ENCODE measurements at places on chromosomes 5 and 9.

DNA sequence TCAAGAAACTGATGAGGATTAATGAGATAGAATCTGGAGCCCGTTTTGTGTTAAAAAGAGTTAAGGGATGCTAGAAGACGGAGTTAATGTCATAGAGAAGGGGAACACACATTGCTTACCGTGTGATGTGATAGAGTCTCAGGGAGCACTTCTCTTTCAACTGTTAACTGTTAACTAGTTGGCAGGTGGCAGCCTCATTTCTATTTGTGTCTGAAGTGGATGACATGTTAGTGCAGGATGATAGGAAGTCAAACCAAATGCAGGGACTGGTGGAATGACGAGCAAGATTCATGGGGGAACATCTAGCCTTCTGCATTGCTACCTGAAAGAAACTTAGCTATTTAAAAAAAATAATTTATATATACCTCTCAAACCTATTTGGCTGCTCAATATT is 222.7 kb downstream of the MAST4 start:
- DNase-seq = no peak

GRCh38 chr9:105117234-105117633 is 127.2 kb upstream of the SLC44A1 start:
- DNase-seq = no peak

DNA sequence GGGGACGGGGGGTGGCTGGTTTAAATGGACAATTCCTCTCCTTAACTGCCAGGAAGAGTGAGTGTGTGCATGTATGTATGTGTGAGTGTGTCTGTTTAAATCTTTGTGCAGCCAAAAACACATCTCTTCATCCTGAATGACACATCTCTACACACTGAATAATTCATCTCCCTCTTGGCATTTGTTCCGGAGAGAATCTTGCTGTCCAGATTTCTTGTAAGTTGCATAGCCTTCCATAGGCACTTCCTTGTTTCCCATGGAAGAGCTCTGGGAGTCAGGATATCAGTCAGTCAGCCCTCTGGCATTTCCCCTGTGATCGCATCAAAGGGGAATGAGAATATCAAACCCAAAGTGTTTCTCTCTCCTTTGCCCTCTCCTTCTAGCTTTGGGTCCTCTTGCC is 74.7 kb downstream of the WWC1 start:
- no peak for DNase-seq

DNA sequence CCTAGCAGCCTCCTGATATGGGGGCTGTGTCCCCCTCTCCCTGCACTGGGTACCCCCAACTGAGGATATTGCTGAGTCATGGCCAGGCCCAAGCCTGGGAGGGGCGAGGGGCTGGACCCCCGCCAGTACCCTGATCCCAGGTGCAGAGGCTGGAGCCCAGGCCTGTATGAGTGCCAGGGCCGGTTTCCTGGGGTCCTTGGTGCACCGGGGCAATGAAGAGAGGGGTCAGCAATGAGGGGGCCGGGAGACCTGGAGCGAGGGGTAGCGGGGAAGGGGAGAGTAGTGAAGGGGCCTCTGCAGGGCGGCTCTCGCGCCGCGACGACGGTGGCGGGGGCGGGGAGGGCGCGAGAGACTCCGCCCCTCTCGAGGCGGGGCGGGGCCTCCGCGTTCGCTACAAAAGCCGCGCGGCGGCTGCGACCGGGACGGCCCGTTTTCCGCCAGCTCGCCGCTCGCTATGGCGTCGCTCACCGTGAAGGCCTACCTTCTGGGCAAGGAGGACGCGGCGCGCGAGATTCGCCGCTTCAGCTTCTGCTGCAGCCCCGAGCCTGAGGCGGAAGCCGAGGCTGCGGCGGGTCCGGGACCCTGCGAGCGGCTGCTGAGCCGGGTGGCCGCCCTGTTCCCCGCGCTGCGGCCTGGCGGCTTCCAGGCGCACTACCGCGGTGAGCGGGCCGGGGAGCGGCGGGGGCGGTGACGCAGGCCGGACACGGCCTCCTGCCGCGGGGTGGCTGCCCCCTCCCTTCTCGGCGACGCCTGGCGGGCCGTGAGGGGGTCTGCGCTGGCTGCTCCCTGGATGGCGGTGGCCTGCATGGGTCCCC is at the start of gene SQSTM1:
TSS of gene SQSTM1 (plus strand) at position 423 of the 815 bp plus-strand sequence. CDS start at position 455, 32 bp downstream.
- DNase-seq = peak; percentile 90

DNA sequence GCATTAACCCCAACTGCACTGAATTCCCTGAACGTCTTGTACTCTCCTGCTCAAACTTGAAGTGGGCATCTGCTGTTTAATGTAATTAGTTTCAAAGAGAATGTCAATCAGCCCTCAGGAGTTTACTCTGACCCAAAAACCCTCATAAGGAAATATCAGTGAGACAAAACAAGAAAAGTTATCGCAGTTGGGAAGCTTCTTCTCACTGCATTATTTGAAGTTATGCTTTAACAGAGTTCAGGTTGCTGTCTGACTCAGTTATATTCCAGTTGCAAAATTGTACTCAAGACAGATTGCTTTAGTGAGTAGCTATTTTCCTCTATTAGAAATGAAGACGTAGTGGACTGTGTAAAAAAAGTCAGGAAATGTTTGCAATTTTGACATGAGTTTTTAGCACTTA is 52.1 kb downstream of the PPIC start:
- no peak for DNase-seq

DNA sequence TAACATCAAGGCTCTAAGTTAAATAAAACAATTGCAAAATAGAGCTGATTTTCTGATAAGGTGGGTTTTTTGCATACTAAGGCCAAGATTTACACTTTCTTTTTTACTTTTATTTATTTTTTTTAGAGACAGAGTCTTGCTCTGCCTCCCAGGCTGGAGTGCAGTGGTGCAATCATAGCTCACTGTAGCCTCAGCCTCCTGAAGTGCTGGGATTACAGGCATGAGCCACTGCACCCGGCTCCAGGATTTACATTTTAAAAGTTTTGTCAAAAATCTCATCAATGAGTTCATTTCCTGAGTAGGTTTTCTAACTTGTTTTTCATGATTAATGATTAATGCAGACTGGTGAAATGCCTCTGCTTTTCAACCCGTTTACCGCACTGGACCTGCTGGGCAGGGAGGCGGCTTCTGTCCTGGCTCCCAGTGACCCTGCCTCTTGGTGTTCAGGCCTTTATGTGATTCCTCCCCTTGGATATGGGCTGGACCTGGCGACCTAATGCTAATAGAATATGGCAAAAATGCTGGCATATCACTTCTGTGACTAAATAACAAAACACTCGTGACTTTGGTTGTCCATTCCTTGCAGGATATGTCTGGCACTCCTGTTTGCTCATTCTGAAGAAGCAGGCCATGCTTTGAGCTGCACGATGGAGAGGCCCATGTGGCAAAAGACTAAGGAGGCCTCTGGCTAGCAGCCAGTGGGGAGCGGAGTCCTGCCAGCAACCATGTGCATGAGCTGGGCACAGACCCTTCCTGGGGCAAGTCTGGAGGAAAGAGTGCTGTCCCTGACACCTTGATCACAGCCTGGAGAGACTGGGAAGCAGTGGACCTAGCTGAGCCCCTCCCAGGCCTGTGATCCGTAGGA is 72.2 kb upstream of the PTCH1 start:
- no peak for DNase-seq

DNA sequence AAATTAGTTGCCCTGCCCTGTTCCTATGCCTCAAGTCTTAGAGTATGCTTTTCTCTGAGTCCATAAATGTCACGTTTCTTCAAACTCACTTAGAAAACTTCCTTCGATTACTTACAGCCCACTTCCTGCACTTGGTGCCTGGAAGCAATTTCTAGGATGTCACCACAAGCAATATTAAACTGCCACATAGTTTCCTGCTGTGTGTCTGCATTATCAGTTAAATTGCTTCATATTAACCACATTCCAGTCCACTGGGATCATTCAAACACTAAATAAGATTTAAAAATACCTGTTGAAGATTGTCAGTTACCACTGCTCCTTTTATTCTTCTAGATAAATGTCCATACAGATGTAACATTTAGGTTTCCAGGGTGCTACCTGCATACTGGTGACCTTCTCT is 4.1 kb downstream of the DENND1A start:
- DNase-seq = no peak

- no peak for DNase-seq
Measured at GRCh38 chr9:103485138-103485537, 490.0 kb downstream of the CYLC2 start.

- no peak for DNase-seq
Measured at GRCh38 chr5:154221371-154221896, 30.9 kb downstream of the GALNT10 start.

GRCh38 chr9:129027685-129028191 is 393 bp downstream of the SH3GLB2 start:
- DNase-seq = no peak

DNA sequence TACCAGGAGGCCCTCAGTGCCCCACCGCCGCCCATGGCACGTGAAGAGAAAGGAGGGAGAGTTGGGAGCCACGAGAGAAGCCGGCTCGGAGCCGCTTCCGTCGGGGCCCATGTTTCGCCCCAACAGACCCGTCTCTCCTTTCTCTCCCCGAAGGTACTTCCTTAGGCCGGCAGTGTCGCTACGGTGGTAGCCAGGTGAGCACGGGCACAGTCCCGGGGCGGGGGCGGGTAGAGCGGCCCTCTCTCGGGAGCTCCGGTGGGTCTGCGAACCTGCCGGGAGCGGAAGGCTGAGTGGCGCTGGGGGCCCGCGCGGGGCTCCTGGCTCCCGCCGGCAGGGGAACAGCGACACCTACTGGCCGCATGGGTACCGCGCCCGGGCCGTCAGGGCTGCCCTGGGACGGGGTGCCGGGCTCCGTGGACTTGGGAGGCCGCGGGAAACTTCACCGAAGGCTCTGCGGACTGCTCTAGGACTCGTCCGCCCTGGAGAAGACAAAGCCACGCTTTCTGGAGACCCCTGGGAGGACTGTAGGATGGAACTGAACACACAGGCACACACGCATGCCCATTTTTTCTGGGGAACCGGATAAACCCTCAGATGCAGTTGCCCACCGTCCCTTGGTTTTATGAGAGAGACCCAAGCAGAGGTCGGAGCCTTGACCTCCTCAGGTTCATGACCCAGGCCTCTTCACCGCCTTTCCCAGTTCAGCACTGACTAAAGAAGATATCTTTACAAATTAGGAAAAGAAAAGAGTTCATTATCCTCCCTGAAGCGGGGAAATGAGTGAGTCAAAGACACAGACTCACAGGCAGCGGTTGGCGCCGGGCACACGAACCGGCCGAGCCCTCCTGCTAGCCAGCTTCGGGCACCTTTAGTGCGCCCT is 202.5 kb downstream of the MEF2C start:
- DNase-seq = peak; percentile 70

GRCh38 chr9:68530618-68531017 is 10.1 kb downstream of the TMEM252 start:
- DNase-seq = no peak

- DNase-seq = no peak
Measured at GRCh38 chr5:59190746-59191145, 607.9 kb downstream of the RAB3C start.

GRCh38 chr5:62477801-62478200 is 65.2 kb downstream of the IPO11 start:
- no peak for DNase-seq

DNA sequence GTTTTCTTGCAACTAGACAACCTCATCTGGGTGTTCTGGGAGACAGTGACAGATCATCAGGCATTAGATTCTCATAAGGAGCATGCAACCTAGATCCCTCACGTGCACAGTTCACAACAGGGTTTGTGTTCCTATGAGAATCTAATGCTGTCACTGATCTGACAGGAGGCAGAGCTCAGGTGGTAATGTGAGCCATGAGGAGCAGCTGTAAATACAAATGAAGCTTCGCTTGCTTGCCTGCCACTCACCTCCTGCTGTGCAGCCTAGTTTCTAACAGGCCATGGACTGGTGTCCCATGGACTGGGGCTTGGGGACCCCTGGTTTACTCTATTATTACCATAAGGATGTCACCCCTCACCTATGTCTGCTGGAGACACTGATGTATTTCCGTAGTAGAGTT is 166.8 kb downstream of the PSAT1 start:
- DNase-seq = no peak

GRCh38 chr5:158563760-158564390 is 535.8 kb downstream of the EBF1 start:
- no peak for DNase-seq

DNA sequence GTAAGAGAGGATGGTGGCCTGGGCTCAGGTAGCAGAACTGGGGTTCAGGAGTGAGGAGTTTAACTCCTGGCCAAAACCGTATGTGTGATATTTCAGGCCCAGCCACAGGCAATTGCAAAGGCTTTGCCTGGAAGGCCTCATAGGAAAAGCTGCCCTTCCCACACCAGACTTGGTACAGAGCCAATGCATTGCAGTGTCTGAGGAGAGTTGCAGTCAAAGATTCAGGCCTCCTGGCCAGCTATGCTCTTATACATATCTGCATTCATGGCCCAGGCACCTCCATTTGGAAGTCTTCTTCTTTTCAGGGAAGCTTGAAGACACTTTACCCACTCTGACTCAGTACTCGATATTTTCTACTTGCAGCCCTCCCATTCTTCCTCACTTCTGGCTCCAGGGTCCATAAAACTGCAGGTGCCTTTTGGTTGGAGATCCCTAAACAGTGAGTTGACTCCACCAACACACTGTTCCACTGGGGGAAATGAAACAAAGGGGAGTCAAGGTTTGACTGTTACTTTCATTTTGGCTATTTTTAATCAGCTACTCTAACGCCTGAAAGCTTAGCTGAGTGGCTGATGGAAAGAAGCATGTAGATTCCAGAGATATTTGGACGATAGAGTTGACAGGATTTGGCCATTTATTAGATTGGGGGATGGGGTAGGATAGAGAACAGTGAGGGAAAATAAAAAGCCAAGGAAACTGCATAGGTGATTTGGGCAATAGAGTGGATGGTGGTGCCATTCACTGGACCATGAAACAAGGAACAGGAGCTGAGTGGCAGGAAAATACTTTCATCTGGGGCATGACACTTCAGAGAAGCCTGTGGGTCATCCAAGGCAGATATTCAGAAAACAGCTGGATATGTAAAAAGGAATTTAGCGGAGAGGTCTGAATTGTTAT is 30.6 kb upstream of the IL33 start:
- no peak for DNase-seq

DNA sequence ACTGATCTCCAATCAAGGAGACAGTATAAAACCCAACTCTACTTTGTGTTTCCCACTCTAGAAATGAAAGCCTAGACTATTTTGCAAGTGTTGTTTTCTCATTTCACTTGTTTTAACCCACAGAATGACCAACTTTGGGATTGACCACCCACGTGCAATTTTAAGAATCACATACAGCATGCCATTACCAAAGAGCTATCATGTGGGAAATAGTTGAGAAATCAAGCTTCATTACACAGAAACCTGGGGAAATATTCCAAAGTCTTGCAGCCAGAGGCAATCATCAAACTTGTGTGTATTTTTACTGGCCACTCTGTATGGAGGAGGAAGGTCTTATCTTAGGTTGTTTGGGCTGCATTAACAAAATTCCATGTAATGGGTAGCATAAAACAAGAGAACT is 451.4 kb upstream of the DAB2 start:
- no peak for DNase-seq

GRCh38 chr9:24912767-24913166 is 367.1 kb upstream of the IZUMO3 start:
- no peak for DNase-seq

GRCh38 chr5:58958701-58959100 is 375.8 kb downstream of the RAB3C start:
- no peak for DNase-seq

DNA sequence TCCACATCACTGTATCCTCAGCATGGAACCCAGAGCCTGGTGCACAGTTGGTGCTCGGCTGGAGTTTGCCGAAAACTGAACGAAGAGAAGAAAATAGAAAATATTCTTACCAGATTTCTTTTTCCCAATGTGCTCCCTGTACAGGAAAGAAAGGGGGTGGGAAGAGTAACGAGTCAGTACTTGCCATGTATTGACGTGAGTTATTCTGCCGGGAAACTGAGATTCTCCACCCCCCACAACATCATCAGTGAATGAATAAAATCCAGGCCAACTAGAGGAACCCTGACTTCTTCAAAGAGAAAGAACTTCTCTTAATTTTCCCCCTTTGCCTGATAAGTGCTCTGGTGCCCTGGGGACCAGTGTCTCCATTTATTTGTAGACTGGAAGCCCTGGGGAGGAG is 80.6 kb downstream of the SH3PXD2B start:
- no peak for DNase-seq
